ENCODE measurements at places on chromosomes 2 and 18.

GRCh38 chr18:14074187-14074586 is 58.0 kb downstream of the ZNF519 start:
- DNase-seq = no peak

GRCh38 chr18:8365006-8365405 is 244.2 kb upstream of the RAB12 start:
- no peak for DNase-seq

DNA sequence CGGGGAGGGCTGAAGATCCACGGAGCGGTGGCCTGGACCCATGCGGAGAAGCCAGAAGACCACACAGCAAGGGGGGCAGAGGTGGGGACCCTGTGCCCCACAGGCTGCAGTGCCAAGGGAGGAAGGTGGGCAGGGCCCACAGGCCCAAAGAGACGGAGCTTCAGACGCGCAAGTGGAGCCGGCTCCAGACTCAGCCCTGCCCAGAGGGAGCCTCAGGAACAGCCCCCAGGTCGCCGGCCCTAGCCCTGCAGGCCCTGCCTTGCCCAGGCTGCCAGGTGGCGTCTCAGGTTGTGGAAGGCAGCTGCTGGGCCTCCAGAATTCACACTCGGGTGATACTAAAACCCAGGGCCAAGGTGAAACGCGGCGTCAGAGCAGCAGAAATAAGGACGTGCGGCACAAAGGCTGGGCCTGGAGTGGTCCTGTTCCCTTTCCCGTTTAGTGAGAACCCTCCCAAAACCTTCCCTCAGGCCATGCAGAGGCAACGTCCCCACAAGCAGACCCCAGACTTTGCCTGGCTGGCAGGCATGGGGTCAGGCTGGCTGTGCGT is 36.8 kb downstream of the SLC66A2 start:
- DNase-seq = no peak

GRCh38 chr2:85012431-85012830 is 41.5 kb downstream of the KCMF1 start:
- no peak for DNase-seq

DNA sequence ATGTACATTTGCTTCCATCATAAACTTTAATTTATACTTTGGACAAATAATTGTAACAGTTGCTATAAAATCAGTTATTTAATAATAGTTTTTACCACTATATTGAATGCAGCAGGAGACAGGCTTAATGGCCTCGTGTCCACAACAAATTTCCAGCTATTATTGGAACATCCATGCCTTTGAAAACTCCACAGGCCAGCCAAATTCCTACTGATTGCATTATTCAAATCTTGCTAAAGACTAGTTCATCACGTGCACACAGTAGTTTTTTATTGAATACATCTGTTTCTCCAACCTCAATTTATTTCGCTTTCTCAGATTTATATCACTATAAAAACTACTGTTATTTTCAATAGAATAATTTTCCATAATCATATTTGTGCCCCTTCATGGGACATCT is 18.4 kb upstream of the PTPRM start:
- DNase-seq = no peak

DNA sequence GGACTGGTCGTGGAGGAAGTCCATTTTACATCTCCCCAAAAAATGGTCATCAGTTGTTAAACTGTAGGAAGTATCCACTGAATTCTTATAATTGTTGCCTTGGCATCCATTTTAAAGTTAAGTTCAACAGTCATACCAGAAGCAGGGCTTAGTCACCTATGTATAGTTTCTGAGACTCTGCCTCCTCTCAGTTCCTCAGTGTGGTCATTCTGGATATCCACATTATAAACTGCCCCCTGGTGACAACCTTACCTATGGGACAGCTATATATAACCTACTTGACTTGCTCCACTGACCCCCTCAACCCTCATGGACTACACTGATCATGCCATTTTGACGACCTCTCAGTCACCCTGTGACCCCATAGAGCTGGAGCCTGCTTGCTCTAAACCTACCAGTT is 617.0 kb downstream of the LRP1B start:
- DNase-seq = no peak

GRCh38 chr2:147845411-147845971 is 662 bp downstream of the ACVR2A start:
- DNase-seq = no peak

GRCh38 chr2:124027182-124027581 is 2.1 kb downstream of the CNTNAP5 start:
- DNase-seq = no peak

GRCh38 chr2:173556816-173557215 is 202.1 kb downstream of the CDCA7 start:
- no peak for DNase-seq

DNA sequence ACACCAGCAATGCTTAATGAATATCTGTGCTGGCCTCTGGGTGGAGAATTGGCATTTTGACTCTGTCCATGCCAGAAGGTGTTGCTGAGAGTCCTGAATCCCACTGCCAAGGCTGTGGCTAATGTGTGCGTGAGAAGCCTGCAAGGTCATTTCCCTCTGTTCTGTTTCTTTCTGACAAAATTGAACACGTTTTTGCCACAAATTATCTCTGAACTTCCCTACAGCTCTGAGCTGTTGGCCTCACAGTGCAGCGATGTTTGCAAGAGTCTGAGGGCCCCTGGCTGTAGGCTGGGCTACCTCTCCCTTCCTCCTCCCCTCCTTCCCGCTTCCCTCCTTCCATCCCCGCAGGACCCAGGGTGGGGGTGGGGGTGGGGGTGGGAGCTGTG is 154.1 kb upstream of the HS6ST1 start:
- no peak for DNase-seq

DNA sequence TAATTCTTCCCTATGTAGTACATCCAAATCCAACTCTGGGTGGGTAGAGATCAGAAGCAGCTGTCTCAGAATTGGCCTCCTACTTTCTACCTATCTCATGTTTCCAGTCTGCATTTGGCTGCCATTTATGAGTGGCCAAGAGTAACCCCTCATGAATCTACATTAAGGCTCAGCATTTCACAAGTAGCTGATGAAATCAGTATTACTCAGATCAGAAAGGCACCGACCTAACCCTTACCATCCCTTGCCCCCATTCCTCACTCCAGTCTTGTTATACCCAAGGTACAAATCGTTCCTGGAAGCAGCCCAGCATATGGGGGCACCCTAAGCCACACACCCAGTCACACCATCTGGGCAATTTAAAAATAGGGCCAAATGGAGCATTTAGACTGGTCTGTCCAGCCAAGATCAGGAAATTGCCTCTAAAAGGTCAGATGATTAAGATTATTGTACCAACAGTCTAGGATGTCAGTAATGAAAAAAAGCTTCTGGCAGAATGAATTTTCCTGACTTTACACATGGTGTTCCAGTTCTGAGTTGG is 37.1 kb downstream of the CD28 start:
- DNase-seq = no peak

GRCh38 chr18:48027401-48027963 is 97.0 kb upstream of the SMAD2 start:
- no peak for DNase-seq

DNA sequence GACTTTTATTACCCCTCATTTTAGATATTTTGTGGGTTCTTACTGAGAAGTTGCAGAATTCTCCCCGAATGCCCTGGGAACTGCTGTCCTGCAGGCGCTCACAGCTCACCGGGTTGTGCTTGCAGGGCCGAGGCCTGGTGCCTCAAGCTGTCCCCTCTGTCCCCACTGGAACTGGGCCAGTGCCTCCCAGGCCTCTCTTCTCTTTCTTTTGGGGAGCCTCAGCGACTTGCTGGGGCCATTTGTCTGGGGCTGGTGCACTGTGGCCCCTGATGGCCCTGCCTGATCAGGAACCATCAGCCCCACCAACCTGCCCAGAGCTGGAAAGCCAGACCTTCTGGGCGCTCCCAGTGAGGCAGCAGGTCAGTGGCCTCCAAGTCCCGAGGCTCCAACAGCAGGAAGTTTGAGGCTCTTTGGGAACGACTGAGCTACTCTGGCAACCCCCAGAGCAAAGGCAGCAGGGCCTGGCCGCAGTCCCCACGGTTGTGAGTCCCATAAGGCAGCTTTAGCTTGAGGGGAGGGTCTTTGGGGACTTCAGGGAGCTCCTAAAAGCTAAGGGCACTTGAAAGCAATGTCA is 14.7 kb upstream of the NEU4 start:
- no peak for DNase-seq

DNA sequence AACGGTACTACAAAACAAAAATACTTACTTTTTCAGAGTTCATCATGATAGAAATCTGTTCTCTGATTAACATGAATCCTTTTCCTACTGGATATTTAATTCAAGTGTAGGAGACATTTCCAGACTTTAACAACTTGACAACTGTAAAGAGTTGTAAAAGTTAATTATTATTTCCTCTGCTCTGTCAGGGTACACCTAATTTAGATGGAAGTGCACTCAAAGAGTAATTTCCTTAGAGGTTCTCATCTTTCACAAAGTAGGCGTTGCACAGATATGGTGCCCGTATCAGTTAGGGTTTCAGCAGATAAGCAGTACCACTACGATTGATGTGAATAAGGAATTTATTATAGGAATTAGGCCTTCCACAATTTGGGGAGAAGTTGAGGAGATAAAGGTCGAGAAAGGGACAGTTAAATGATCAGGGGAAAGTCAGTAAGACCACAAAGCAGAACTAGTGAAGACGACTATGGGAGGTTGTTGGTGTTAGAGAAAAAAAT is 16.2 kb upstream of the PDE11A start:
- no peak for DNase-seq

- DNase-seq = no peak
These were observed 41.6 kb upstream of the ST3GAL5 start for GRCh38 chr2:85930129-85931124.

- DNase-seq = no peak
These were observed 201.4 kb downstream of the NYAP2 start for GRCh38 chr2:225600865-225601264.

- DNase-seq = no peak
These were observed 51.0 kb downstream of the PKDCC start for GRCh38 chr2:42098571-42099437.

All from activated CD4-positive, CD25-positive, alpha-beta regulatory T cell (primary cell).